ENCODE measurements at places on chromosomes 5 and 9. TPM values are rescaled to one million over a fixed set of nuclear protein-coding genes. Genes with fewer than 3 reads are reported as not detected.

Gene QRFP
- not detected for total RNA-seq

Gene S1PR3
- not detected for total RNA-seq

- H3K36me3 ChIP-seq = no peaks in the 10 kb centered on the region
- H3K27me3 ChIP-seq = no peaks in the 10 kb centered on the region
- no peak for DNase-seq
- H3K4me1 ChIP-seq = peaks cover 21% of the 10 kb centered on the region
- no peak overlapping the region for H3K4me3 ChIP-seq
These were observed 31.9 kb upstream of the CEP120 start for GRCh38 chr5:123455095-123455494.

Gene GRIN3A
- total RNA-seq = not detected

- no peak for DNase-seq
- H3K4me3 ChIP-seq = no peak overlapping the region
- H3K4me1 ChIP-seq = peaks cover 56% of the 10 kb centered on the region
- no peak overlapping the region for H3K27ac ChIP-seq
- H3K27me3 ChIP-seq = no peaks in the 10 kb centered on the region
These were observed 3.7 kb upstream of the SLC9A3 start for GRCh38 chr5:527646-528628.

Gene NTNG2
- total RNA-seq = 2.5 TPM

GRCh38 chr9:95316794-95317118, 753 bp downstream of the FANCC start:
- H3K4me1 ChIP-seq = peaks cover 16% of the 10 kb centered on the region
- peak; percentile 74 for DNase-seq
- peak overlapping the region; percentile 98 for H3K4me3 ChIP-seq
- no peaks in the 10 kb centered on the region for H3K36me3 ChIP-seq

- no peaks in the 10 kb centered on the region for H3K4me1 ChIP-seq
- H3K27ac ChIP-seq = no peak overlapping the region
- H3K27me3 ChIP-seq = no peaks in the 10 kb centered on the region
- no peak overlapping the region for H3K4me3 ChIP-seq
These were observed 808.1 kb downstream of the EFNA5 start for GRCh38 chr5:106862450-106863193.

GRCh38 chr9:125470767-125471580, 209.3 kb downstream of the GAPVD1 start:
- no peaks in the 10 kb centered on the region for H3K36me3 ChIP-seq
- H3K4me1 ChIP-seq = no peaks in the 10 kb centered on the region
- H3K27ac ChIP-seq = no peak overlapping the region
- DNase-seq = no peak

Gene ADAMTS12
- total RNA-seq = not detected

GRCh38 chr9:136407911-136408310, 2.5 kb downstream of the ENTR1 start:
- no peaks in the 10 kb centered on the region for H3K27me3 ChIP-seq
- H3K4me3 ChIP-seq = no peak overlapping the region
- H3K4me1 ChIP-seq = peaks cover 29% of the 10 kb centered on the region
- DNase-seq = no peak
- H3K27ac ChIP-seq = 0 out of 2 replicates have a peak overlapping the region, but pooled peaks have one; percentile 20
- H3K36me3 ChIP-seq = peaks cover 30% of the 10 kb centered on the region

- H3K4me3 ChIP-seq = no peak overlapping the region
- peaks cover 4% of the 10 kb centered on the region for H3K4me1 ChIP-seq
- H3K36me3 ChIP-seq = no peaks in the 10 kb centered on the region
- no peaks in the 10 kb centered on the region for H3K27me3 ChIP-seq
These were observed 159.2 kb upstream of the RAI14 start for GRCh38 chr5:34496701-34497469.

DNA sequence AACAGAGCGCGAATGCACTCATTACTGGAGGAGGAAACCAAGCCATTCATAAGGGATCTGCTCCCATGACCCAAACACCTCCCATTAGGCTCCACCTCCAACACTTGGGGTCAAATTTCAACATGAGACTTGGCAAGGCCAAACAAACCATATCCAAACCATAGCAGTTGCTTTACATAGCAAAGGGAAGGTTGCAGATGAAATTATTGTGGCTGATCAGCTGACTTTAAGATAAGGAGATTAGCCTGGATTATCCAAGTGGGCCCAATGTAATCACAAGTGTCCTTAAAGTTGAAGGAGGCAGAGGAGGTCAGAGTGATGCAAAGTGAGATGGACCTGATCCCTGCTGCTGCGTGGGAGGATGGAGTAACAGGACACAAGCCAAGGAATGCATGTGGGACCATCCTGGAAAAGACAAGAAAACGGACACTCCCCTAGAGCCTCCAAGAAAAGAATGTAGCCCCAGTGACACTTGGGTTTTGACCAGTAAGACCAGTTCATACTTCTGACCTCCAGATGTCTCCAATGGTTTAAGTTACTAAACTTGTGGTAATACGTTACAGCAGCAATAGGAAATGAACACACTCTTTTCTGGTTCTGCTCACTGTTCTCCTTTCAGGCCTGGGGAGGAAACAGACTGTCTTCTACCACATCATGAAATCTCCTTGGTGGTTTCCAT, 167.3 kb downstream of the GNAQ start:
- no peaks in the 10 kb centered on the region for H3K27me3 ChIP-seq
- no peak for DNase-seq
- no peak overlapping the region for H3K4me3 ChIP-seq
- no peak overlapping the region for H3K27ac ChIP-seq
- H3K36me3 ChIP-seq = no peaks in the 10 kb centered on the region

GRCh38 chr5:107169867-107170266, 500.9 kb downstream of the EFNA5 start:
- no peak overlapping the region for H3K27ac ChIP-seq
- no peaks in the 10 kb centered on the region for H3K27me3 ChIP-seq
- H3K4me1 ChIP-seq = no peaks in the 10 kb centered on the region
- H3K36me3 ChIP-seq = no peaks in the 10 kb centered on the region

DNA sequence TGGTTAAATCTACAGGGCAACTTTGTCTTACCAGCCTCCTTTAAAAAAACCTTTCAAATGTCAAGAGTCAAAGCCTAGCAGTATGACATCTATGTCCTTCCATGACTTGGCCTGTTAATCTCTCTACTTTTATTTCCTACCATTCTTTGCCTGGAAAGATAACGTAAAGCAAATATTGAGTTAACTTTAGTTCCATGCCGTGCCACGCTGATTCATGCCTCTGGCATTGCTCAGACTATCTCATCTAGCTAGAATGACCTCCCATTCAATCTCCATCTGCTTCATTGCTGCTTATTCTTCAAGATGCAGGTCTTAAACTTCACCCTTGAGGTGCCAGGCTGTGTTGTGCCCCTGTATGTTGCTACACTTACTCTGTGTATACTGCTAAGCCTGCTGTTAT, 729.8 kb downstream of the EFNA5 start:
- no peak for DNase-seq
- H3K4me3 ChIP-seq = no peak overlapping the region
- no peak overlapping the region for H3K27ac ChIP-seq
- H3K27me3 ChIP-seq = no peaks in the 10 kb centered on the region

DNA sequence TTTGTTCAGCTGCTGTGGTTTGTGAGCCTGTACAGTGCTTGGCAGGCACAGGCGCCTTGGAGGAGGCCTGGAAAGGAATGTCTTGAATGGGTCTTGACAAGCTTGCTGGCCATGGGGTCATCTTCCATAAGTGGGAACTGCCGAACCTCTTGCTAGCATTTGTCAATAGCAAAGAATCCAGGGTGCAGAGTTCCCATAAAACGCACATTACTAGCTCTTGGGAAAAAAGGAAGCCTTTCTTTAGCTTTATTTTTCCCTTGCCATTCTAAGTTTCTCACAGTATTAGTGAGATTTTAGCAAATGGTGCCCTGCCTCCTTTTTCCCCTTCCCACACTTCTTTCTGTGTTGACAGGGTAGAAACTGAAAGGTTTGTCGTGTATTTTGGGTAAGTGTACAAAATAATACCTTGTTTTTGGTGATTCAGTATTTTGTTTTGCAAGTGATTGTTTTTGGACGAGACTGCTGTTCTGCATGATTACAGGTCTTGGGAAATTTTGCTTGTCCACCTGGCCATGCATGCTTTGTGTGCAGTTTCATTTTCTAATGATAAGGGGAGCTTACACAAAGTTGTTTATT, 82.0 kb downstream of the ADGRV1 start:
- H3K27me3 ChIP-seq = no peaks in the 10 kb centered on the region
- DNase-seq = no peak
- H3K27ac ChIP-seq = no peak overlapping the region

GRCh38 chr9:121720311-121721057, 69.0 kb downstream of the DAB2IP start:
- peaks cover 6% of the 10 kb centered on the region for H3K4me1 ChIP-seq
- no peak for DNase-seq
- no peaks in the 10 kb centered on the region for H3K27me3 ChIP-seq
- H3K36me3 ChIP-seq = no peaks in the 10 kb centered on the region
- H3K27ac ChIP-seq = no peak overlapping the region

- H3K4me1 ChIP-seq = no peaks in the 10 kb centered on the region
- no peaks in the 10 kb centered on the region for H3K36me3 ChIP-seq
These were observed 92.7 kb downstream of the SV2C start for GRCh38 chr5:76175821-76176403.

DNA sequence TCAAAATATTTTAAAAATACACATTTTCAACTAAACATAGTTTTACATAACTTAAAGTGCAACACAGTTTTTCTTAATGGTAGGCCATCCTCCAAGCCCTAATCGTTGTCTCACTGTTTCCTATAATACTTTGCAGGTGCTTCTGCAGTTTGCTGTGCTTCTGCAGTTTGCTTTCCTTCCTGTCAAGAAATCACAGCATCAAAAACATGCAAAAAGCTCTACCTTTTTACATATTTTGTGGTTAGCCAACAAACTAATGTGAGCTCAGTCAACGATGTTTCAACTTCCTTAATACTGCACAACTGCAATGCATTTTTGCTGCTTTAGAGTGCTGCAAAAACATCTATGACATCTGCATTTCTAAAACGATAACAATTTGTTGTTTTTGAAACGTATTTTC, 25.2 kb downstream of the EMB start:
- peaks cover 41% of the 10 kb centered on the region for H3K36me3 ChIP-seq
- H3K27me3 ChIP-seq = no peaks in the 10 kb centered on the region
- 0 out of 2 replicates have a peak overlapping the region, but pooled peaks have one; percentile 8 for H3K4me3 ChIP-seq
- peaks cover 88% of the 10 kb centered on the region for H3K4me1 ChIP-seq
- peak overlapping the region; percentile 87 for H3K27ac ChIP-seq
- peak; percentile 85 for DNase-seq

DNA sequence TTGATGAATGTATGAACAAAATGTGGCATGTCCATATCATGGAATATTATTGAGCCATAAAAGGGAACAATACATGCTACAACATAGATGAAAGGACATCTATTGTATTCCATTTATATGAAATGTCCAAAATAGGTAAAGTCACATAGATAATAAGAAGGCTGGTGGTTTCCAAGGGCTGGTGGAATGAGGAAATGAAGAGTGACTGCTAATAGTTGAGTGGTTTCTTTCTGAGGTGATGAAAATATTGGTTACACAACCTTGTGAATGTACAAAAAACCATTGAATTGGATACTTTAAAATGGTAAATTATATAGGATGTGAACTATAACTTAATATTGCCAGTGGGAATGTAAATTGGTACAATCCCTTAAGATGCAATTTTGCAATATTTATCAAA, 5.2 kb downstream of the ARSB start:
- H3K36me3 ChIP-seq = no peaks in the 10 kb centered on the region
- no peak overlapping the region for H3K4me3 ChIP-seq
- H3K27ac ChIP-seq = no peak overlapping the region
- DNase-seq = no peak
- H3K4me1 ChIP-seq = peaks cover 15% of the 10 kb centered on the region

DNA sequence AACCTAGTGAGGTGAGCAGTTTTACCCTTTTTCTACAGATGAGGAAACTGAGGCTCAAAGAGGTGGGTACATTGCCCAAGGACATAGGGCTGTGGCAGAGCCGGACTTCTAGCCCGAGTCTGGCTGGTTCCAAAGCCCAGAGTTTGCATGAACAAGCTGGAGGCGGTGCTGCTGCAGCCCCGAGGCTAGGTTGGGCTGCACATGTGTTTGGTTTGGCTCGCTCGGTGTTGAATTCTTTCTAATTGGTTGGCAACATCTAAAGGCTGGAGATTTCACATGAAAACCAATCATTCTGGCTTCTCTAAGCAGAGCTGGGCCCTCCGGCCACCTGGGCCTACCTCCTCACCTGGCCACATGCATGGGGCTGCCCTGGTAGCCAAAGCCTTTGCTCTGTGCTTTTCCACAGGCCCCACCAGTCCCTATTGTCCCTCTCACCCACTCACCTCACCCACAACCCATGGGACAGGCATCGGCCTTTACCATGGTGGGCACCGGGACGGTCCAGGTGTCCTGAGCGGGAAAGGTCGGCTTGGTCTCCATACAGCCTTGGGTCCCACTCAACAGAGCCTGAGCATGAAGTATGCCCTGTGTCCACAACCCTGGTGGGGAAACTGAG, 262.3 kb downstream of the NSG2 start:
- H3K36me3 ChIP-seq = no peaks in the 10 kb centered on the region
- DNase-seq = no peak
- no peak overlapping the region for H3K4me3 ChIP-seq
- no peak overlapping the region for H3K27ac ChIP-seq

DNA sequence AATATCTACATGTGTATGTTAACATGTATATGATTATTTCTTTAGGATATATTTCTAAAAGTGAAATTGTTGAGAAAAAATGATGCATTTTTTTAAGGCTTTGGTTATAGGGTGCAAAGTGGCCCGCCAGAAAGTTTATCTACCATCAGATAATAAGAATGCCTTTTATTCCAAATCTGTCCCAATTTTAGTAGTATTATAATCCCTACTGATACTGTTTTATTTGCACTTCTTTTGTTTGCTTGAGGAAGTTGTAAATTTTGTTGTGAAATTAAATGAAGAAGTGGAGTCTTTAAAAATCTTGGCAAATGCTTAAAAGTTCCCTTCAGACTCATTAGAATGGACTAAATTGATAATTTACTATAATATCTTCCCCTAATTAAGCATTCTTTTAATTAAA, 73.0 kb downstream of the NIPBL start:
- H3K4me3 ChIP-seq = no peak overlapping the region
- H3K4me1 ChIP-seq = peaks cover 78% of the 10 kb centered on the region
- peaks cover 5% of the 10 kb centered on the region for H3K36me3 ChIP-seq
- H3K27ac ChIP-seq = peak overlapping the region; percentile 14
- no peaks in the 10 kb centered on the region for H3K27me3 ChIP-seq
- DNase-seq = no peak

GRCh38 chr5:509611-510185, 14.6 kb downstream of the SLC9A3 start:
- no peaks in the 10 kb centered on the region for H3K27me3 ChIP-seq
- no peak overlapping the region for H3K4me3 ChIP-seq
- DNase-seq = no peak
- no peaks in the 10 kb centered on the region for H3K36me3 ChIP-seq

Gene SH3GL2
- not detected for total RNA-seq

Gene STKLD1
- total RNA-seq = 0.93 TPM

GRCh38 chr9:137109250-137110146, 5.0 kb downstream of the DPP7 start:
- H3K4me1 ChIP-seq = peaks cover 11% of the 10 kb centered on the region
- H3K27me3 ChIP-seq = no peaks in the 10 kb centered on the region
- no peaks in the 10 kb centered on the region for H3K36me3 ChIP-seq
- DNase-seq = no peak
- H3K27ac ChIP-seq = no peak overlapping the region

Gene ARSI
- not detected for total RNA-seq

GRCh38 chr5:152488869-152489268, 83.8 kb upstream of the NMUR2 start:
- peak; percentile 56 for DNase-seq
- H3K36me3 ChIP-seq = no peaks in the 10 kb centered on the region
- no peaks in the 10 kb centered on the region for H3K4me1 ChIP-seq
- no peak overlapping the region for H3K4me3 ChIP-seq
- H3K27ac ChIP-seq = no peak overlapping the region
